Stimulated activated CD4-positive, alpha-beta T cell treated with anti-CD3 and anti-CD28 coated beads, Interleukin-1b, Interleukin-23, amount 100 ng/mL, for 24 hours (primary cell): ENCODE measurements at places on chromosomes 13 and 19.

DNA sequence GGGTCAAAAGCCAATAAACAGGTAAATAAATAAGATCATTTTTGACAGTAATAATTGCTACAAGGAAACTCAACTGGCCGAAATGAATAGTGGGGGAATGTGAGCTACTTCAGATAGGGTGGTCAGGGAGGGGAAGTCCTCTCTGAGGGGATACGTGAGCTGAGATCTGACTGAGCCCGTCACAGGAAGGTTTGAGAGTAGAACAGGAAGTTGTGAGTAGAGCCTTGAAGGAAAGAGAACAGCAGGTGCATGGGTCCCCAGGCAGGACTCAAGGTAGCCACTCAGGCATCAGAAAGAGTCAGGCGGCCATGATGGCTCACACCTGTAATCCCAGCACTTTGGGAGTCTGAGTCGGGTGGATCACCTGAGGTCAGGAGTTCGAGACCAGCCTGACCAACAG is 6.3 kb downstream of the IRGQ start:
- no peak for DNase-seq

- no peak for DNase-seq
Measured at GRCh38 chr19:57512845-57513244, 13.1 kb downstream of the ZNF773 start.

DNA sequence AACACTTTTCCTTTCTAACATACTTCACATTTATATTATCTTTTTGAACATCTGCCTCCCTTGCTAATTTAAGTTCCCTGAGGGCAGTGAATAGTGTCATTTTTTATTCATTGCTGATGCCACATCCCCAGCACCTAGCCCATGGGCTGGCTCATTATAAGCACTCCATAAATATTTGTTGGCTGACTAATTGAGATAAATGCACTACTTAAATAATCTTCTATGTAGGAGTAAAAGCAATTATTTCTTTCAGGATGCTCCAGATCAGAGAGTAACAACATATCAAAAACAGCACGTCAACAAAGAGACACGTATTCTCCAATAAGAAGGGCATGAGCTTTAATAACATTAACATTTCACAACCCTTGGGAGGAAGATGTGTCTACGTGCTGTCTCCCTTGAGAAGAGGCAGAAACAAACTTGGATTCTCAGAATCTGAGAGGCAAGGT is 228.2 kb downstream of the LHFPL6 start:
- DNase-seq: no peak

GRCh38 chr19:47353307-47353712 is 4.2 kb downstream of the DHX34 start:
- no peak for DNase-seq

GRCh38 chr19:35713506-35713850 is 4.3 kb upstream of the KMT2B start:
- DNase-seq: no peak

GRCh38 chr19:3879656-3880055 is 829 bp upstream of the ATCAY start:
- DNase-seq: no peak

- DNase-seq: no peak
Measured at GRCh38 chr13:42769650-42770049, 11.7 kb upstream of the FAM216B start.

- DNase-seq: no peak
Measured at GRCh38 chr13:27176470-27177410, 5.1 kb upstream of the USP12 start.

DNA sequence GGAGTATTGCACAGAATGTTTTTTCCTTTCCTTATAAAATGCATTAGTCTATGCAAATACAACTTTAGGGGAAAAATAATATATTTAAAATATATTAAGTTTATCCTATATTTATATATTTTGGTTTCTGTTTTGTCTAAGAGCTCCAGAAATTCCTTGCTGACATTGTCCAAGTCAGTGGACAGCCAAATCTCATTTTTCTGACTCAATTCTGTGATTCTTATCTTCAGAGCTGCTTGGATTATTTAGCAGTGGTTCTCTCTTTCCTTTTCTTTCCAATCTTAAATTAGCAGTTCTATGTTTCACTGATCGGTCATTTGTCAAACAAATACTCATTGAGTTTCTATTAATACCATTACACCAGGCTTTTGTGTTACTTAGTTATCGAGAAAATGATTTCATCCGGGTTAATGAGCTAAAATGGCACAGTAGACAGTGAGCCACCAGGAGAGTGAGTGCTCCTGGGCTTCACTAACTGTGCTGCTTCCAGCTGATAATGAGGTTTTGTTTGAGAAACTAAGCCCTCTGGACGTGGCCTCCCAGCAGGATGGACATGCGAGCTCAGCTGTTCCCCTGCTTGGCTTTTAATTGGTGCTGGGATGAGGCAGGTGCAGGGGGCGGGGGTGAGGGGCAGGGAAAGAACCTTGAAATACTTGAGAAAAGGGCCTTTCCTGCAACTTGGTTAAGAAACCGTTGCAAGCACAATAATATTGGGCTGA is 44.0 kb downstream of the ATP11A start:
- DNase-seq: no peak
